ENCODE measurements at places on chromosomes 2 and 18. TPM values are rescaled to one million over a fixed set of nuclear protein-coding genes. Genes with fewer than 3 reads are reported as not detected.

Gene SPC25
- total RNA-seq, result 28.5 TPM

Gene CMPK2
- total RNA-seq, result 0.90 TPM

Gene TGFA
- total RNA-seq, result 3.3 TPM

Gene KCNS3
- 7.2 TPM for total RNA-seq

Gene FBXO48
- 1.3 TPM for total RNA-seq

Gene ZDBF2
- total RNA-seq, result 29.1 TPM

Gene GCG
- total RNA-seq, result not detected

Gene TSPYL6
- total RNA-seq, result not detected

GRCh38 chr2:68936889-68937288 lies 15.8 kb downstream of the GKN2 start:
- no peak for DNase-seq

- peak; percentile 45 for DNase-seq
Observed at GRCh38 chr2:53473236-53473635, 294.4 kb upstream of the CHAC2 start.

DNA sequence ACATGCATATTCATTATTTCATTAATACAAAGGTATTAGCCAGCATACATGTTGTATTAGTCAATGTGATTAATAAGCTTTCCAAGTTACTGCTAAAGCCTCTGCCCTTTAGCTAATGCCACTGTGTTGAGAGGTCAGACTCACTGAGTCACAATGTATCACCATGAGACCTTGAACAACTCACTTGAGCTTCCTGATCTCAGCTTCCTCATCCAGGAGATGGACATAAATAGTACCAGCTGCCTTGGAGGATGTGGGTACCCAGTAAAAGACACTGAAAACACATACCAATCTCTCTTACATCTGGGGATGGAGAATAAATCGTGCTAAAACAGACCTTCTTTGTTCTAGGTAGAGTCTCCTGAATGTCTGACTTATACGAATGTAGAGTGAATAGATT lies 224.6 kb downstream of the EPHA4 start:
- no peak for DNase-seq

DNA sequence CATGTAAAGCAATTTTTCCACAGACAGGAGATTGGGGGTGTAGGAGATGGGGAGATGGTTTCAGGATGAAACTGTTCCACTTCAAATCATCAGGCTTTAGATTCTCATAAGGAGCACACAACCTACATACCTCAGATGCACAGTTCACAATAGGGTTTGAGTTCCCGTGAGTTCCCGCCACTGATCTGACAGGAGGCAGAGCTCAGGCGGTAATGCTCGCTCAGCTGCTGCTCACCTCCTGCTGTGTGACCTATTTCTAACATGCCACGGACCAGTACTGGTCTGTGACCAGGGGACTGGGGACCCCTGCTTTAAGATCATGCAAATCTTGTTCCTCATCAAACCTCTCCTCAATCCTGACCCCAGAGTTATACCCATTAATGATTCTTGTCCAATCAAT lies 70.1 kb downstream of the RPE start:
- DNase-seq, result no peak

DNA sequence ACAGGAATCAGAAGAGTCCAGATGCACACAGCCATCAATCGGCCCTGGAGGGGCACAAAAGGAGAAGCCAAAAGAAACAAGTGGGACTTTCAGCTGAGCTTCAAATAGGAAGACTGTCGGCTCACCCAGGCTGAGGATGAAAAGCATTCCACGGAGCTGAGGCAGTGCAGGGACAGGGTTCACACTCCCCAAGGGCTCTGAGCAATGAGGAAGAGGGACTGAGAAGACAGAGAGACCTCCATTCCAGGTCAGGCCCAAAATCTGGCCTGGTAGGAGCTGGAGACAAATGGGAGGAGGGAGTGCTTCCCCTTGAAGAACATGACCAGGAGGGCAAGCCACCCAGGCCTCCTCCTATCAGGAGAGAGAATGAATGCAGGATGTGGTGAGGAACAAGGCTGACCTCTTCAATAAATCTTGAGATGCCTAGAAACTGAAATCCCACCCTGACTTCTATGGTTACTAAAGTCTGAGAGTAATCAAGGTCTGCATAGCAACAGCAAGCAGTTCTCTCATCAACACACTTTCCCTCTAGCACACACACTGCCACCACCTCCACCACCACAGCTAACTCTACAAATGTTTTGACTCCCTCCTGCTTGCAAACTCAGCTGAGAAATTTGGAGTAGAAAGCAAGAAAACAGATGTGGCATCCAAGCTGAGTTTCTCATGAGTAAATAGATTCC lies 434.4 kb downstream of the TNS1 start:
- no peak for DNase-seq

GRCh38 chr2:226308323-226308680 lies 491.3 kb downstream of the IRS1 start:
- DNase-seq, result no peak

DNA sequence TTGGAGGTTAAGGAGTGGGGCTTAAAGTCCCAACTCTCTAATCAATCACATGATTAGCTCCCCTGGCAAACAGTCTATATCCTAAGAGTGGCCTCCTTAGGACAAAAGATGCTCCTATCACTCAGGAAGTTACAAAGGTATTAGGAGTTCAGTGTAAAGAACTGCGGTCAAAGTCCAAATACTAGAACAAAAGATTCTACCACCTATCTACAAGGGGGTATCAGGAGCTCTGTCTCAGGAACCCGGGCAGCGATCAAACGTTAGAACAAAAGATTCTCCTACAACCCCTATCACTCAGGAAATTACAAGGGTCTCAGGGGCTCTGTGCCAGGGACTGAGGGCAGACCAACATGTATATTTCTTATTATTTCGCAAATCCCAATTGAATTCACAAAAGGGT lies 58.0 kb downstream of the DTNB start:
- DNase-seq, result no peak

DNA sequence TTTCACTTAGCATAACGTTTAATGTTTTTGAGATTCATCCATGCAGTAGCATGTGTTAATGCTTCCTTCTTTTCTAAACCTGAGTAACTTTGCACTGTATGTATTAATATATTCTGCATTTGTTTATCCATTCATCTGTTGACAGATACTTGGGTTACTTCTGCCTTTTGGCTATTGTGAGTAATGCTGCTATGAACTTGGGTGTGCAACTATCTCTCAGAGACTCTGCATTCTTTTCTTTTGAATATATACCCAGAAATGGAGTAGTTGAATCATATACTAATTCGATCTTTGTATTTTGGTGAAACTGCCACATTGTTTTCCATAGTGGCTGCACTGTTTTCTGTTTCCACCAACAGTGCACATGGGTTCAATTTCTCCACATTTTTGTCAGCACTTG lies 128.3 kb downstream of the SH3BP4 start:
- DNase-seq, result no peak

- DNase-seq, result no peak
Observed at GRCh38 chr2:7661502-7661901, 744.3 kb downstream of the RNF144A start.

DNA sequence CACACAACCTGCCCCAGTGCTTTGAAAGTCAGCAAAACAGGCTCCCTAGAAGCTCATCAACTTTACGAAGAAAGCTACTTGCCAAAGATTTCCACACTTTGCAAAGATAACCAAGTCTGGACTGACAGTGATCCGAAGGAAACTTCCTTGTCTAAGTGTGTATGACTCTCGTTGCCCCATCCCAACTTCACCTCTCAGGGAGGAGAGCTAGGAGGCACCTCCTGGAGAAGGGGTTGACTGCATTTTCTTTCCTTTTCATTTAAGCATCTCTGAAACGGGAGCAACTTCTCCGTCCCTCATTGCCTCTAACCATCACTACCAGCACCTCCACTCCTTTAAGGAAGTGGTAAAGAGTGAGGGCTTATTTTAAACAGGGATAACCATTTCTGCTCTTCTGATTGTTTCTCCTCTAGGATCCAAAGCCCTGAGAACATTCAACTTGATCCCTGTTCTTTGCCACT lies 7.0 kb downstream of the ZEB2 start:
- no peak for DNase-seq

DNA sequence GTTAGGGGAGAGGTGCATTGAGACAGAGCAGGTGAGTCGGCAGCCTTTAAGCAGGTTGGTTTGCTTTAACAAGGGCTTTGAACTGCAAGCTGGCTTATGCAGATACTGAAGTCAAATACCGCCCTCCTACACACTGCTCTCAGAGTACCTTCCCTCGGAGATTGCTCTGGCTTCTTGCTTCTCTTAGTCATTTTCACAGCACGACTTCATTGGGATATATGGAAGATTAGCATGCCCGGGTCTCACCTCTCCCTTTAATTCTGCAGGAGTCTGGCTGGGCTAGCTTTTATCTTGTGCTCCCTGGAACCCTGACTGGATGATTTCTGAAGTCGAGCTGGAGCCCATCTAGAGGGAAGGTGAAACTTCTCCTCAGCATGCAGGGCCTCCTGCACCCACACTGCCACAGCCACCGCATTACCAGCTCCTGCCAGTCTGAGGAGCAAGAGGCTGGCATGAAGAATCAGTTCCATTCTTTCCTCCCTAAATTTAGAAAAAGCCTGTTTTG lies 395.5 kb upstream of the HNRNPA3 start:
- DNase-seq, result peak; percentile 61

DNA sequence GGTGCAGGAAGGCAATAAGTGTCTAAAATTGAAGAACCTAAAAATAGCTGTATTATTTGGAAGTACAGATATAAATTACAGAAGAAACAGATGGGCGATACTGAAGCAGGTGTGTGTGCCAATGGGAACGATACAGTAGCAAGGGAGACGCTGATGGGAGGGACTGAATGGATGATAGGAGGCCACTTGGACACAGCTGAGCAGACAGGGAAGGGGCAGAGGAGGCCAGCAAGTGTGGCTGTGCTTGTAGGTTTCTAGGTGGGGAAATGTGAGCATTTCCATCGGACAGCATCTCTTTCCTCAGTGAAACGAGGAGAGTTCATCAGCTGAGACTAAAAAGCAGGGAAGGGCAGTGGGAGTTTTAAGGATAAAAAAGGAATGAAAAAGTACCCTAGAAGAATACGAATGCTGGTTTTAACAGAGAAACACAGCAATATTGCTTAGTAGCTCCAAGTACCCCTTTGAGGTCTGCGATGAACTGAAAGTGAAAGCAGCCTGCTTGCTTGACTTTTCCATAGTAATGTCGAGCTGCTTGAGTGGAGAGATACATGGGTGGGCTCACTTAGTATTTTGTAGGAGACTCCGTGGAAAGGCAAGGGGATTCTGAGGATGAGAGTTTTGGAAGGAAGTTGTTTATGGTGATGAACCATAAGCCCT lies 91.7 kb upstream of the EPC2 start:
- no peak for DNase-seq

DNA sequence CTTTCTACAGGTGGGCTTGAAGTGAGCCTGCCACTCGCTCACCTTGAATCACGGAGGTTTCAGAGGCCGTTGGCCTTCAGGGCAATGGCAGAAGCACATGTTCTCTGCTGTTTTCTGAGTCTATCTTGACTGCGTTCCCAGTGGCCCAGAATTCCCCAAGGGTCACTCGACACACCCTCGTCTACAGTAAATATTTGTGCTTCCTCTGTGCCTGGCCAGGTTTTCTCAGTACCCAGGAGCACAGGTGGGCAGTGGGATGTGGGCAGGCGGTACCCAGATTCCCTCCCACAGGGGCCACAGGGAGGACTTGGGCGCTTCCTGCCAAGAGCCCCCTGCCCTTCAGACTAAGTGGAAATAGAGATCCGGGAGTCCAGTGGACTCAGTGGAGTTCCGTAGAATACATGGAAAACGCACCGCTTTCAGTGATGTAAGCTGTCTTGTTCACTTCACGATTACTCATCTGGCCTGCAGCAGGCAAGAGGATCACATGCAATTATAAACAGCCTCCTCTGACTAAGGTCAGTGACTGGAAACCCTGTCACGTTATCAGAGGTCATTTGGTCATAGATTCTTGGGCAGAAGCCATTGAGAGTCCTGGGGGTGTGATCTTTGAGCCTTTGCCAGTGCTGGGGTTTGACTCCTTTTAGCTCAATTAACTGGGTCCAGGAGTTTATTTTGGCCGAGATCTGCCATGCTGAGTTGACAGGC lies 179.8 kb downstream of the NEDD4L start:
- no peak for DNase-seq

- no peak for DNase-seq
Observed at GRCh38 chr2:205235434-205235833, 446.9 kb upstream of the NRP2 start.

GRCh38 chr2:102765061-102765460 lies 3.2 kb downstream of the TMEM182 start:
- DNase-seq, result no peak

GRCh38 chr2:237426517-237426916 lies 12.6 kb upstream of the COL6A3 start:
- DNase-seq, result no peak

DNA sequence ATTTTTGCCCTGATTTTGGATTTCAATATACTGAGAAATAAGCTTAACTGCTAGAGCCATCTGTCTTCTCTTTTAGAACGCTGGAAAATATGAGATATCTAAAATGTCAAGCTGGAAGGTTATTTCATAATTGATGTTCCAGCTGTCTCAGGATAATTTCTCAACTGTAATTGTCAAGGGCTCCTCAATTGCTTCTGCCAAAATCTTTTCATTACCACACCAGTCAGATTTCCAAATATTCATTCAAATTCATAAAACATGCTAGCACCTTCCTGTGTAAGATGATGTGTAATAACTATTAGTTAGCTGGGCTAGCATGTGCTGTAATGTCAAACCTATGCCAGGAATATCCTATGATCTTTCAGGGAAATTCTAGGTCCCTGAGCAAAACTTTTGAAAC lies 88.1 kb downstream of the TNFRSF11A start:
- DNase-seq, result no peak

DNA sequence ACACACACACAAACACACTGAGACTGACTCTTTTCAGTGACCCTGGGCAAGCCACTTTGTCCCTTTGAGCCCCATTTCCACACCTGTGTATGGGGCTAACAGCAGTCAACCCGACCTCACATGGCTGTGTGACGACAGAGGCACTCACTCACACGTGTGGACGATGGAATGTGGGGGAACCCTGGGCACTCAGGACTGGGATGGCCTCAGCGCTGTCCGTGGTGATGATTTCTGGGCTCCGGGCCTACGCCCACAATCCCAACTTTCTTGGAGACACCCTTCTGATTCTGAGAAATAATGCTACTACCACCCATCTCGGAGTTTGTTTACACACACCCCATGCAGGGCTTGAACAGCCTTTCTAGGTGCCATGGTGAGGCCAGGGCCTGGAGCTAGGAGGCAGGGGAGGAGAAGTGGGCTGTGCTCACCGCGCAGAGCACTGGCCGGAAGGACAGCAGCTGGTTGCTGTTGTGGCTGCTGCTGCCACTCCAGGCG lies 1.5 kb downstream of the CRYBA2 start:
- no peak for DNase-seq

GRCh38 chr2:148967578-148967977 lies 70.9 kb upstream of the LYPD6B start:
- no peak for DNase-seq
